SK-N-SH (cell line): ENCODE measurements at places on chromosomes 2 and 18. TPM values are rescaled to one million over a fixed set of nuclear protein-coding genes. Genes with fewer than 3 reads are reported as not detected.

The SPDYA gene
- polyA plus RNA-seq: 0.10 TPM in 1 of 2 replicates, not detected in the other

The AGXT gene
- polyA plus RNA-seq: not detected in 2 replicates

DNA sequence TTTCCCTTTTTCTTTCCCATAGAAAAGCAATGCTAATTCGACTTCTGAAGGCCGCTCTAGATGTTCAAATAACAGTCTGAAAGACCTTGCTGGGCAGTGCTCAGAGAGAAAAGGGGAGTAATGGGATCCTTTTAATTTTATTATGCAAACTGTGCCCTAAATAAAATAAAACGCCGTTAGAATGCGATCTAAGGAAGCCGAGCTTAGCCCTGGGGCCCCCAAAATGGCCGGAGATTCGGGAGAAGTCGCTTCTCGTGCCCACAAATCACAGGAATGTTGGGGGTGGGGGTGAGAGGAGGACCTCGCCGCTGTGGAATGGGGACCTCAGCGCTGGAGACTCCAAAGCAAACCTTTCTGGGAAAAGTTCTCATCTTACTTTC is 8.4 kb upstream of the POU3F3 start:
- H3K36me3 ChIP-seq: no peaks in the 10 kb centered on the region
- no peaks in the 10 kb centered on the region for H3K4me1 ChIP-seq
- H3K4me3 ChIP-seq: no peak overlapping the region
- no peak overlapping the region for H3K27ac ChIP-seq

- no peak overlapping the region for H3K4me3 ChIP-seq
- H3K27ac ChIP-seq: no peak overlapping the region
- no peaks in the 10 kb centered on the region for H3K4me1 ChIP-seq
- H3K27me3 ChIP-seq: no peaks in the 10 kb centered on the region
- peaks cover 64% of the 10 kb centered on the region for H3K36me3 ChIP-seq
- DNase-seq: no peak
Measured at GRCh38 chr2:73451263-73451972, 65.8 kb downstream of the ALMS1 start.

The CXXC1 gene
- polyA plus RNA-seq: 119 and 128 TPM in 2 replicates

DNA sequence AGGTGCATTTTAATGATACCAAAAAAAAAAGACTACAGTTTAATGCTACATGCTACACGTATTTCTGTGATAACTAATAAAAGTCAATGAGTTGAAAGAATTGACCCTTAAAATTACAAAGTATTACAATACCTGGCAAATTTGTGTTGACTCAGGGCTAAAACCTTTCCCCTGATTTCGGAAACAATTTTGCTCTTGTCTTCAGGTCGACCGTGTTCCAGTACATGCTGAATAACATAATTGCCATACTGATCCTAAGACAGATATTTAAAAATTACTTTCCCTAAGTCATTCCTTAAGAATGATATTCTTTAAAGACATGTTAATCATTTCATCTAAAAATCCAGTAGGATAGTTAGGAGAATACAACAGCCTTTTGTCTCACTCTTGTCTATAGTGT is 29.8 kb upstream of the SDC1 start:
- no peak overlapping the region for H3K4me3 ChIP-seq
- H3K27me3 ChIP-seq: no peaks in the 10 kb centered on the region
- no peak for DNase-seq

DNA sequence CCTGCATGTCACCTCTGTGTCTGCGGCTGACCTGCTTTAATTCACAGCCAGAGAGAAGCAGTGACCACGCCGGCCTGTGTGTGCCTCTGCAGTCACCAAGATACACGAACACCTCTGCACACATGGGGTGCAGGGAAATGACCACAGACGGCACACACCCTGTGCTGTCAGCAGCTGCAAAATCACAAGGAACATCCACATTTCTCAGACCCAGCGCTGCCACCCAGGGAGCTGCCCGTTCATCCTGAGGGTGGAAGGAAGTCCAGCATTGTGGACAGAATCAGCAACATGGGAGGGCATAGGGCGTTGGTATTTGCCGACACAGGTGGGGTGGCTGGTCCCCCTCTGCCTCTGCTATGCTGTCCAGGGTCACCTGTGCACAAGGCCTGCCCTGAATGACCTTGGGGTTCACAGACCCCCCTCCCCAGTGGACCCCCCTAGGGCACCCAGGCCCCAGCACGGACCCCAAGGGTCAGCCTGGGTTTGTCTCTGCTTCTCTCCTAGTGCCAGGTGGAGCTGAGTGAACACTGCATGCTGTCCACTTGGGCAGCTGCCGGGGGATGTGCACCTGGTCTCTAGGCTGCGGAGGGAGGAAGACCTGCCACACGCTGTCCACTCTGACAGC is 107.4 kb downstream of the PXDN start:
- no peak for DNase-seq
- no peak overlapping the region for H3K4me3 ChIP-seq
- no peak overlapping the region for H3K27ac ChIP-seq
- no peaks in the 10 kb centered on the region for H3K27me3 ChIP-seq
- peaks cover 35% of the 10 kb centered on the region for H3K36me3 ChIP-seq

The DHX57 gene
- polyA plus RNA-seq: 12.3 and 13.8 TPM in 2 replicates

DNA sequence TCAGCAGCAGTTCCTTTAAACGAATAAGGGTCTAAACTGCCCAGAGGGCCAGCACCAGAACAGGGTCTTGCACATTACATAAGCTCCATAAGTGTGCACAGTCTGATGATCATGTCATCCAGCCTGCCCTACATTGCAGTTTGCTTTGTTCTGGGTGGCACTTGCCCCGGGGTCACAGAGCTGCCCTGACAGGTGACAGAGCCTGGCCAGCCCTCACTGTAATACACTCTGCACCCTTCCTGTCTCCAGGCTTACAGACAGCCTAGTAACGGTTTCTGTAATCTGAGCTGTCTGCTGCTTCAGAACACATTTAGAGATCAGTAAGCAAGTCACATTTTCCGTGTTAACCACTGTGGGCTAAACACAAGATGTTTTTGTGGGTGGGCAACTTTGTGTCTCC is 213.3 kb downstream of the FAM210A start:
- no peaks in the 10 kb centered on the region for H3K36me3 ChIP-seq
- peaks cover 14% of the 10 kb centered on the region; the same call in 1 of the 2 replicates for H3K4me1 ChIP-seq
- peak; percentile 50 for DNase-seq
- no peak overlapping the region for H3K27ac ChIP-seq
- no peaks in the 10 kb centered on the region for H3K27me3 ChIP-seq

- H3K27me3 ChIP-seq: no peaks in the 10 kb centered on the region
- peaks cover 6% of the 10 kb centered on the region; the same call in 1 of the 2 replicates for H3K36me3 ChIP-seq
- no peak for DNase-seq
- peaks cover 2% of the 10 kb centered on the region; the same call in 1 of the 2 replicates for H3K4me1 ChIP-seq
- peak overlapping the region; percentile 3; the same call in 1 of the 2 replicates for H3K27ac ChIP-seq
- H3K4me3 ChIP-seq: no peak overlapping the region
Measured at GRCh38 chr2:238406221-238406997, 20.3 kb upstream of the ASB1 start.

DNA sequence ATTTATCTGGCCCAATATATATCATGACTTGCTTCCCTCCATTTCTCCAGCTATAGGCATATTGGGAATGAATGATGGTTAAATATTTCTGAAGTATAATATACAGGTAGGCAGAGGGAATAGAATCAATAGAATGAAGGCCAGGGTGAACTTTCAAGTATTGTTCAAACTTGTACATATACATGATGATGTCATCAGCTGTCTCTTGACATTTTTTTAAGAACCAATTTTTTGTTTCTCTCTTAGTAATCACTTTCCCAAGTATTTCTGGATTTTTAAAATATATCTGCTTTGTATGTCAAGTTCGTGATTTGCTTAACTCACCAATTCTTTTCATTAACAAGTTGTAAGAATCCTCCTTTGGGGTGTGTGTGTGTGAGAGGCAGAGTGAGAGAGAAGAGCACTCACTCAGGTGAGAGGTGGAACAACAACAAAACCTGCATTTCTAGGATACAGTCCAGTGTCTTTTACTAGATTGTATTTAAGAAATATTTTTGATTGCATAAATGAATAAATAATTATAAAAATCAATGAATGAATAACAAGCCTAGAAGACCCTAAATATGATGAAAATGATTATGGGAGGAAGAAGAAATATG is 1239.1 kb downstream of the LRP1B start:
- H3K27ac ChIP-seq: no peak overlapping the region
- H3K4me1 ChIP-seq: no peaks in the 10 kb centered on the region
- no peaks in the 10 kb centered on the region for H3K36me3 ChIP-seq
- no peak for DNase-seq

DNA sequence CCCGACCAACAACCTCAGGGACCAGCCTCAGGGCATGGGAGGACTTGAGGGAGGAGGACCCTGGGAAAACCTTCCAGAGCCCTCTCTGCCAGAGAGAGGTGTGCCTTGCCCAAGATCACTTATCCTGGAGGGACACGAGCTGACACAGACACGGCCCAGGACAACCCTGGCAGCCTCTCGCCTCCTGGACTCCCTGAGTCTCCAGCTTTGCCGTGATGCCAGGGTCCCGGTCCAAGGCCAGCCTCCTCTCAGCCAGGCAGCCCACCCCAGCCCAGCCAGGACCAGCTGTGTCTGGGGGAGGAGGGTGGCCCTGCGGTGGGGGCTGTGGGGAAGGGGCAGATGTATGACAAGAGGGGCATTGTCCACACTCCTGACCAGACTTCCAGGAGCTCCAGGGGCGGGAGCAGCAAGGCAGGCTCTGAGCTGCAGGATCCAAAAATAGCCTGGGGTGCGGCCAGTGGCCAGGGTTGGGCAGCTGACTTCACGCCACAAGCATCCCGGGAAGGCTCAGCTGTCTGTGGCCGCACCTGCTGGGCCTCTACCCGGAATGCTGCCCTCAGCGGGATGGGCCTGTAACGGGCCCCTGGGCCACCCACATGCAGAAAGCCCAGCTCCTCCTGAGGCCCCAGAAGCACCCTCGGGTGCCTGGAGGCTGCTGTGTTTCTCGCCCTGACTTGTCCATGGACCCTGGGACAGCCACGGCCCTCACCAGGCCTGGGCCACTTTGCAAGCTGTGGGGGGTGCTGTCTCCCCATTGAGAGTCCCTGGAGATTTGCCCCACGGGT is 65.5 kb upstream of the GPC1 start:
- no peak for DNase-seq
- no peaks in the 10 kb centered on the region for H3K36me3 ChIP-seq
- H3K27me3 ChIP-seq: no peaks in the 10 kb centered on the region
- no peak overlapping the region for H3K4me3 ChIP-seq
- H3K27ac ChIP-seq: peak overlapping the region; percentile 18; the same call in 1 of the 2 replicates

DNA sequence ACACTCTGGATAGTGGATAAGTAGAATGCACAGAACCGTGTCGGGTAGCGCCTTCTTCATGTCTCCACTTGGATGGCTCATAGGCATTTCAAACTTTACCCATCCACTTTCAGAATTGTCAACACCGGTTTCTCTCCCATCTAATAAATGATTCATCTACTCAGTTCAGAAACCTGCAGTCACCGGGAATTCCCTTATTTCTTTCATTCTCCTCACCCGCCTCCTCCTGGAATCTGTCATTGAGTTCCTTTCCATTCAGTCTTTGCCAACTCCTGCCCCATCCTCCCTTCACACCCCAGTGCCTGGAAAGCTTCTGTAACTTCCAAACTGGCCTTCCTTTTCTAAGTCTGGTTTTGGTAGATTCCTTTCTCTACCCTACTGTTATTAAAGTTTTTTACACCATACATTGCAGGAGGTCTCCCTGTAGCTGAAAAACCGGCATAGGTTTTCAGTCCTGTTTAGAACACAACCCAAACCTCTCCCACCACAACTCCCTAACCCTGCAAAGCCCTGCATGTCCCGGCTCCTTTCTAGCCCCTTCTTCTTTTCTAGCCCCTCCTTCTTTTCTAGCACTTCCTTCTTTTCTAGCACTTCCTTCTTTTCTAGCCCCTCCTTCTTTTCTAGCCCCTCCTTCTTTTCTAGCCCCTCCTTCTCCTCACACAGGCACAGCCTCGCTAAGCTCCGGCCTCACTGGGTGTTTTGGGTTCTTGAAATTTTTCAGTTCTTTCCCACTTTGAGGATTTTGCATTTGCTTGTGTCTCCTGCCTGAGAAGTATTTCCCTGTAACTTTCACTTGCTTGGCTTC is 133.9 kb upstream of the KLHL14 start:
- H3K27me3 ChIP-seq: no peaks in the 10 kb centered on the region; the same call in 1 of the 2 replicates
- H3K36me3 ChIP-seq: no peaks in the 10 kb centered on the region
- DNase-seq: no peak
- H3K4me1 ChIP-seq: peaks cover 5% of the 10 kb centered on the region; the same call in 1 of the 2 replicates
- H3K4me3 ChIP-seq: no peak overlapping the region

The IL36G gene
- not detected in 2 replicates for polyA plus RNA-seq

GRCh38 chr2:11829324-11829946 is 83.0 kb downstream of the LPIN1 start:
- H3K27ac ChIP-seq: peak overlapping the region; percentile 95
- H3K27me3 ChIP-seq: no peaks in the 10 kb centered on the region
- H3K36me3 ChIP-seq: peaks cover 27% of the 10 kb centered on the region
- H3K4me1 ChIP-seq: peaks cover 38% of the 10 kb centered on the region
- H3K4me3 ChIP-seq: peak overlapping the region; percentile 32
- DNase-seq: peak; percentile 89

The C2orf49 gene
- polyA plus RNA-seq: 7.6 and 8.5 TPM in 2 replicates

DNA sequence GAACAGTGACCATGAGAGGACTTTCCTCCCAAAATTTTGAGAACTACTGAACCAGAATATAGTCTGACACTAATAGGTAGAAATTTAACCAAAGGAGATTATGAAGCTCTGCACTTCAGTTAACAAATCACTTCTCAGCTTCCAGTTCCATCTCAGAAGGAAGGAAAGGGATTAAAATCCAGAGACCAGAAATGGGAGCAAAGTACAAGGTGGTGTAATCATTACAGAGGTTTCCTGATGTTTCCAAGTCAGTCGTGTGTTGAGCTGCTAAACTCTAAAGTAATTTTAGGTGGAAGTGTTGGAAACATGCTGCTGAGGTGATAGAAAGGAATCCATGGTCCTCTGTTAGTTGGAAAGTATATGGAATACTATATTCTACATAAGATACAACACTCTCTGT is 10.8 kb downstream of the TYMS start:
- H3K4me1 ChIP-seq: no peaks in the 10 kb centered on the region
- H3K4me3 ChIP-seq: no peak overlapping the region
- H3K27me3 ChIP-seq: no peaks in the 10 kb centered on the region
- peaks cover 43% of the 10 kb centered on the region for H3K36me3 ChIP-seq
- DNase-seq: no peak
- no peak overlapping the region for H3K27ac ChIP-seq

DNA sequence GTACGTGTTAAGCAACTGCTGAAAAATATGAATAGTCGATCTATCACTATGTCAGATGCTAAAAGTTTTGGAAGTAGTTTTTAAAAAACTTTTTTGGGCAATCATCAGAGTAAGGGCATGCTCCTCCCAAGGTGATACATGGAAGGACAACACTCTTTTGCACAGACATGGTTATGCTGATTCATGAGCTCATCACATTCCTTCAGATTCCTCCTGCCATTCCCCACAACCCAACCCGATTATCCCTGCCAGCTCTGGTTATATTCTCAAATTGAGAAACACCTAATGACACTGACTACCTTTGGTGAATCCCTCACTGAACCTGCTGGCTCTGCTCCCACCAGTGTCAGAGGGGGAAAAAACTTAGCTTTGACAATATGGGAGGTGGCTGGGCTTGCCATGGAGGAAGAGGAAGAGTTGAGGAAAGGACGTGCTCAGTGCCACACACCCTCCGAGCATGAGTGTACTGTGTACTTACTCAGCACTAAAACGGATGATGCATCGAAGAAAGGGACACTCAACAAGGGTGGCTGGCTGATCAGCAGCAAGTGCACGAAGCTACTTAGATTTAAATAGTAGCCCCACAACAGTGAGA is 83.9 kb upstream of the RNU4ATAC start:
- H3K4me1 ChIP-seq: no peaks in the 10 kb centered on the region
- no peaks in the 10 kb centered on the region for H3K27me3 ChIP-seq
- no peak for DNase-seq
- peaks cover 80% of the 10 kb centered on the region for H3K36me3 ChIP-seq
- H3K27ac ChIP-seq: no peak overlapping the region
- H3K4me3 ChIP-seq: no peak overlapping the region

The GRHL1 gene
- 1.0 and 1.6 TPM in 2 replicates for polyA plus RNA-seq

GRCh38 chr2:108222261-108222660 is 17.5 kb upstream of the SULT1C3 start:
- H3K4me3 ChIP-seq: no peak overlapping the region
- no peaks in the 10 kb centered on the region for H3K36me3 ChIP-seq
- no peak overlapping the region for H3K27ac ChIP-seq
- H3K27me3 ChIP-seq: no peaks in the 10 kb centered on the region
- H3K4me1 ChIP-seq: no peaks in the 10 kb centered on the region; the same call in 1 of the 2 replicates
